ENCODE measurements at places on chromosomes 7 and 10.
A peak's percentile ranks its signal among the peaks of the same experiment; 100 is the strongest.

- DNase-seq: no peak
Observed at GRCh38 chr7:93923942-93924341, 2.4 kb downstream of the GNG11 start.

DNA sequence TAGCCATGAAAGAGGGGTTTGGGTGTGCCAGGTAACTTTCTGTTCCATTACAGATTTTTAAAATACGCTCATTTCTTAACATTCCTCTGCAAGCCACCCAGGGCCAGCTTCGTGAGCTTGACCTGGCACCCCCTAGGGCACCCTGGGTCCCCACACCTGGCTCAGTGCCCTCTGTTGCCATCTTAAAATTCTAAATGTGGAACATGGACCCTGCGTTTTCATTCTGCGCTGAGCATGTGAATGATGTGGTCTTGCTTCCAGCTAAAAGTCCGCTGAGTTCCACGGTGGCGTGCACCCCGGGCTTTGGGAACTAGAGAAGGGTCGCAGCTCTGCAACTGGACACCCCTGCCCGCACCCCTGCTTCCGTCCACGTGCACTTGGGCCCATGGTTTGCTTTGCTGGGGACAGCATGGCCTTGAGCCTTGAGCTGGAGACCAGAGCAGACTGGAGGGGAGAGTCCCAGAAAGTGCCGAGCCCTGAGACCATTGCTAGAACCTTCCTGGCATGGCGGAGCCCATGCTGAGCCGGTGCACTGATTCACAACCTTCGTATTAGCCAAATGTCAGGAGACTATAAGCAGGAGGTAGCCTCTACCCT lies 91.1 kb downstream of the RGS10 start:
- DNase-seq: no peak

DNA sequence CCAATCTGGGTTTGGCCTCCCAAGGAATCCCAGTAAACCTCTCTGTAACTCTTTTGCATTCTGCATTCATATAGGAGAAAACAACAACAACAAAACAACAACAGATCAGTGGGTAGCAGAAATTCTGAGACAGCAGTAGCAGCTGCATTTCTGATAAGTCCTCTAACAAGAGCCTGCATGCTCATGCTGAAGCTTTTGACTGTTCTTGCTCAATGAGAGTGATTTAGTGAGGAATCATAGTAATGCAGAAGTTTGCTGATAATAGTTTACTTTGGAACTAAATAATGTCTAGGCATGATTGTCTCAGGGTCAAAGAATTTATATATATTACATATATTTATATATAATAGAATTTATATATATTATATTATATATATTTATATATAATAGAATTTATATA lies 35.2 kb downstream of the BMPER start:
- DNase-seq: no peak

DNA sequence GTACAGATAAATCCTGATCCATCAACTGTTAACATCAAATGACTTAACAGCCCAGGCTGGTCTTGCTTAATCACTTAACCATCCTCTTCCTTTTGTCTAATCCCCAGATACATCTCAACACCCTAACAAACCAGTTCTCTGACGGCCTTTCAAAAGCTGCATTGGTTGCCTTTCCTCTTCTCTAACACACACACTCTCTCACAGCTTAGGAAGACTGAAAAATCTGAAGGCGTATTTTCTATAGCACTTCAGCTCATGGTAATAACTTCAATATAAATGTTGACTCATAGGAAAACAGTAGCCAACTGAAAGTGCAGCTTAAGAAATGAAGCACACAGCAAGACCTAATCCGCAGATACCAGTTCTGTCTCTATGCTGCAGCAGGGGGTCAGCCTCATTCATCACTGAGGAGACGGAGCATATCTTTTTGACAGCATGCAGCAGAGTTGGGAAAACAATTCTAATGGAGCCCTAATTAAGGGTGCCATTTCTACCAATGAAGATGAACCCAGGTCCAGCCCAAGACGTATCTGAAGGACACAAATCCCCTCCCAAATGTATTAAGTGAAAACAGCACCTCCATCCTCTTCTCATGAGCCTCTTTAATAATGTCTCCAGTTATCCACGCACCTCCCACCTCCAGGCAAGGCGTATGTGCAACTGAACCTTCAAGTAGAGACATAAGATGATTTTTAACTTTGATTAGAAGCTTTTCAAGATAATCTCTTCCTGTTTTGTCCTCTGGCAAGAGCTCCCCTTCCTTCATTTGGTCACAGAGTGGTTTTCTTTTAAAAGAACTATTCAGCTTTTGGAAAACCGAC lies 211.7 kb upstream of the NFE2L3 start:
- no peak for DNase-seq

DNA sequence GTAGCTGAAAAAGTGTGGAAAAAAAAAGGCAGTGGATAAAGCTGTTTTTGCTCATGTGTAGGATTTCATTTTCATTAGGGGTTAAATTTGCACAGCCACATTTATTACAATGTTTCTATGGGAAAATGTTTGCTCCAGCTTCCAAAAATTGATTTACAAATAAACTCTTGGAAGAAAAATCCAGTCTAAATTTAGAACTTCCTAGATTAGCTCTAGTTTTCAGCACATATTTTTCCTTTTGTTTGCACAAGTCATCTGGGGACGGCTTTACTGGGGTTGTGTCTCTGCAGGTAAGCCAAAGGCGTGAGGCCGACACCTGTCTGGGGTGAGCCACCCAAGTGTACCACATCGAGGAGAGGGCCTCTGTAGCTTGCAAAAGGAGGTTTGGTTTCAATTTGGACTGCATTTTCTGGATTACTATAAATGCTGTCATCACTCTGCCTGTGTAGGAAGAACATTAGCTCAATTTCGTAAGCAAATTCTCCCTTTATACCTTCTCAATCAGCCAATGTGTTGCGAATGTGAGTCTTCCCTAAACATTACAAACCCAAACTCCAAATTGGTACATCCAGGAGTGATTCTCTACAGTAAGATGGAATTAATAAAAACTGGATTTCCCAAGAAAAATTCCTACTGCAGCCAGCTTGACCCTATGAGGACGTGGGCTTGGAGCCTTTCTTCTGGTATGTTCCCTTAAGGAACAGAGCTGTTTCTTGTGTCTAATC lies 89.5 kb upstream of the ZNF438 start:
- no peak for DNase-seq

GRCh38 chr7:123849855-123850254 lies 4.9 kb downstream of the HYAL4 start:
- DNase-seq: no peak

GRCh38 chr7:29192323-29192722 lies 2.3 kb upstream of the CHN2 start:
- DNase-seq: no peak

DNA sequence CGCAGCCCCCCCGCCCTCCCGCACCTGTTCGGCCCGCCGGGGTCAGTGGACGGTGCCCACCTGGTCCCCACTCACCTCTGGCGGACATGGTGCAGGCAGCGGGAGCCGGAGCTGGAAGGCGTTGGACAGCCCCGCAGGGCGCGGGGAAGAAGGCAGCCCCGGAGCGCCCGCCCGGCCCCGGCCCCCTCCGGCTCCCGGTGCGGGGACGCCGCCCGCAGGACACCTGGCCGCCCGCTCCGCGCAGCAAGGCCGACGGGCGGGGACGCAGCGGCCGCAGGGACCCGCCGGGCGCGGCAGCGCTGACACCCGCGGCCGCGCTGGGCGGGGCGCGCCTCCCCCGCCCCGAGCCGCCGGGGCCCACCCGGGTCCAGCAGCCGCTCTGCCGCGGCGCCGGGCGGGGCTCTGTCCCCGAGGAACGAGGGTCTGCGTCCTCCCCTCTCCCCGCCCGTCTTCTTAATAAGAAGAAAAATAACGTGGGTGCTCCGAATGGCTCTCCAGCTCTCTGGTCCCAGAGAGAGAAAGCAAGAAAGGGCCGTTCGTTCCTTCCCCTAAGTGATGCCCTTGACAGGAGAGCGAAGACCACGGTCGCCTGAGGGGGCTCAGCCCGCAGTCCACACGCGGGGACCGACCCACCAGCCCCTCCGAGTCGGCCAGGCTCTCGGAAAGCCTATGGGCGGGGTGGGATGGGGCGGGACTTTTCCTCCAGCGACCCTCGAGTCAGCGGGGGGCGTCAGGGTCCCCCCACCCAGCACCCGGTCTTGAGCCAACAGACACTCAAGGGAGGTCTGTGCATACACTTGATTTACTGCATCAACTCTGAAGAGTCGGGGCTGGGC lies 53.4 kb upstream of the FHIP2A start:
- DNase-seq: no peak

- DNase-seq: no peak
Observed at GRCh38 chr10:87560495-87561129, 55.9 kb downstream of the MINPP1 start.

DNA sequence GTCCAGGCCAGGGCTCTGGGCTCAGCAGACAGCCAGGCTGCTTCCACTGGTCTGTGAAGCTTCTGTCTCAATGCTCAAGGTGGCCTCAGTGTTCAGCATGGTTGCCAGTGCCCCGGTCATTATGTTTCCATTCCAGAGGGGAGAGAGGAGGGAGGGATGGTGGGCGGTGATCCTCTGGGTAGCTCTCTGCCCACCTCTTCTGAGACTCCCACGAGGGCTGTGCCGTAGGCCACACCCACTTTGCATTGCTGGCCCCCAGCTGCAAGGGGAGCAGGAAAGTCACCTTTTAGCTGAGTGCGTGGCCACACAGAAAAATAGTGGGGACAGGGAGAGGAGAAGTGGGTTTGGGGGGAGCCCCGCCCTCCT lies 42.5 kb downstream of the FOXK1 start:
- DNase-seq: peak; percentile 39

DNA sequence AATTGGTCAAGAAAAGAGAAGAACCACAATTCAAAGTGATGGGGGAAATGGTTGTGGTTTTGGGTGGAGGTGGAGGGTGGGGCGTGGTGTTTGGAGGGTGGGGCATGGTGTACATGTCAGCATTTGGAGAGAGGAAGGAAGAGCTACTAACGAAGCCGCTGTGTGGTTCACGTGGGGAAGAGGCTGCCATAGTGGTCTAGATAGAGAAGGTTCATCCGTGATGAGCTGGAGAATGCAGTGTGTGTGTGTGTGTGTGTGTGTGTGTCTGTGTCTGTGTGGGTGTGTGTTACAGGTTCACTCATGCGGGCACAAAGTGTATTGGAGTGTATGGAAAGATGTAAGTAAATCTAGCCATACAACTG lies 6.1 kb upstream of the VCL start:
- no peak for DNase-seq

DNA sequence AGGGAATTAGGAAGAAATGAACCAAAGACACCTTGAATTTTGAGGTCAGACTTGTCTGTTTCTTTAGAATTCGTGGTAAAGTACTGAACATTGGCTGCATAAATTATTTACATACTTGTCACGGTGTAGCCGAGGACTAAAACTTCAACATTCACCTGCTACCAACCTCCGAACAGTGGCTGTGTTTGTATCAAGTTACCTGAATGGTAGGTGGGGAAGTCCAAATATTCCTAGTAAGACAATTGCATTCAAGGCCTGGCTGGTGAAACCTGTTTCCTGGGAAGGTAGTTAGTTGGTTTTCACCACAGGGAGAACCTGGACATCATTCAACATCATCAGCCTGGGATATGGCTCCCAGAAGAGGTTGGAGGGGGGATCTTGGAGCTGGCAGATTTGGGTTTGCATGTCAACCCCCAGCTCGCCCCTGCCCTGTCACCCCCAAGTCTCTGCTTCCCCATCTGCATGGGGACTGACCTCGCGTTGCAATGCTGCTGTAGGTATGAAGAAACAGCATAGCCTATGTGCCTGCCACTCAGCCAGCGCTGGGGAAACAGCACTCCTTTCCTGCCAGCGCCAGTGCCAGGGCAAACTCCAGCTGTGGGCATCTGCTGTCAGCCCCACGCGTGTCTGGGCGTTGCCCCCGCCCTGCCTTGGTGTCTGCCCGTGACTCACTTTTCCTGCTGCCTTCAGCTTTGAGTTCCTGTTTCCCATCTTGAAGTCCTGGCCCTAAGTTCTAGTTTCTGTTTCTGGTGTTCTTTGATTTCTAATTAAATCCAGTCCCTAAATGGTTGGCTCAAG lies 12.7 kb upstream of the LARP4B start:
- DNase-seq: no peak

GRCh38 chr7:39525926-39526325 lies 40.3 kb upstream of the YAE1 start:
- no peak for DNase-seq

- no peak for DNase-seq
Observed at GRCh38 chr7:12297283-12298108, 86.4 kb downstream of the TMEM106B start.

DNA sequence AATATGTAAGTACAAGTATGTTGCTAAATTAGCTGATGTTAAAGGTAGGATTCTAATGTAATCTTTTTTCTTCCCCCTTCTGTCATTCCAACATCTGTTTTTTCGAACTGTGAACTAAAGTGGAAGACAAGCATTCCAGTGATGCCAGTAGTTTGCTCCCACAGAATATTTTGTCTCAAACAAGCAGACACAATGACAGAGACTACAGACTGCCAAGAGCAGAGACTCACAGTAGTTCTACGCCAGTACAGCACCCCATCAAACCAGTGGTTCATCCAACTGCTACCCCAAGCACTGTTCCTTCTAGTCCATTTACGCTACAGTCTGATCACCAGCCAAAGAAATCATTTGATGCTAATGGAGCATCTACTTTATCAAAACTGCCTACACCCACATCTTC lies 62.7 kb downstream of the WAC start:
- no peak for DNase-seq

DNA sequence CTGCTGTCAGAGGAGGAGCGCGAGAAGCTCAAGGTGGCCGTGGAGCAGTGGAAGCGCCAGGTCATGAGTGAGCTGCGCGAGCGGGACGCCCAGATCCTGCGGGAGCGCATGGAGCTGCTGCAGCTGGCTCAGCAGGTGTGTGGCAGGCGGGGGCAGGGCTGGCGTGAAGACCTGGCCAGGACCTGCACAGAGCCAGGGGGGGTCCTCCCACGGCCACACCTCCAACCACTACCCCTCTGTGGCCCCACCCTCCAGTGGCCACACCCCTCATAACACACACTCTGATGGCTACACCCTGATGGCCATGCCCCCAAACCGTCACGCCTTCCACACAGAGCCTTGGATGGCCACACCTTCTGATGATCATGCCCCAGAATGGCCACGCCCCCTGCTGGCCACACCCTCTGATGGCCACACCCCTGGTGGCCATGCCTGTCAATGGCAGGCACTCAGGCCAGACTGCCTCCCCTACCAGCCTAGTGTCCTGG lies 23.4 kb upstream of the DPYSL4 start:
- DNase-seq: no peak

DNA sequence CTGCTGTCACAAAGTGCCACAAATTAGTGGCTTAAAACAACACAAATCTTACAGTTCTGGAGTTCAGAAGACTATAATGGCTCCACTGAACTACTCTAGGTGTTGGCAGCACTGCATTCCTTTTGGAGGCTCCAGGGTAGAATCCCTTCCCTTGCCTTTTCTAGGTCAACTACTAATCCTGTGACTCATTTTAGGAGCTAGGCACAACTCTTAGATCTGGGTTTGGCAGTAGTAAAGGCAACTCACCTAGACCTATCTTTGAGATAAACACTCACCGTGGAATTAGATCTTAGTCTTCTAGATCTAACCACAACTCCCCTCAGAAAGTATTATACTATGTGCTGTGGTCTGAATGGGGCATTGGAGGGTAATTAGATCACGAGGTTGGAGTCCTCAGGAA lies 60.4 kb downstream of the ANKIB1 start:
- DNase-seq: no peak

Measured in DMS79 (cell line).